Renal cortical epithelial cell (primary cell): ENCODE measurements at places on chromosomes 1 and 21.

DNA sequence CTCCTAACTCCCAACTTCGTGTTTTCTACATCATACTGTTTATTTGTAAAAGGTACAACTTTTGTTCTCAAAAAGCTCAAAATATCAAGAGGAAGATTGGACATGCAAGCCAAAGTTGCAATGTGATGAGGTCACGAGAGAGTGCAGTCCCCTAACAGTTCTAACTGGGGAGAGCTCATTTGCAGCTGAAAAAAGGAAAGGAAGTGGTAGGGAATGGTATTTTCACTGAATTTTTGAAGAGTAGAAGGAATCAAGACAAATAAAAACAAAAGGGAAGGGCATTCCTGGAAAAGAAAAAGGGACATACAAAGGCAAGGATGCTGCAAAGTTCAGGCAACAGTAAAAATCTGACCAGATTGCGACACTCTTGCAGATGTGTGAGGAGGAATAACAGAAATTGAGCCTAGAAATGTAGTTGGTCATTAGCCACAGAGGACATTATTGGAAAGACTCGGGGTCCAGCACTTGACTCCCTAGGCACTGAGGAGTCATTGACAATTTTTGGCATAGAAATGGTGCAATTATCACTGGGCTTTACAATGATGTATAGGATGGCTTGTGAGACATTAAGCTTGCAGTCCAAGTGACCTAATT lies 67.9 kb downstream of the TBX15 start:
- DNase-seq, result no peak

- peak; percentile 41 for DNase-seq
Observed at GRCh38 chr1:9443913-9444445, 95.3 kb upstream of the SLC25A33 start.

DNA sequence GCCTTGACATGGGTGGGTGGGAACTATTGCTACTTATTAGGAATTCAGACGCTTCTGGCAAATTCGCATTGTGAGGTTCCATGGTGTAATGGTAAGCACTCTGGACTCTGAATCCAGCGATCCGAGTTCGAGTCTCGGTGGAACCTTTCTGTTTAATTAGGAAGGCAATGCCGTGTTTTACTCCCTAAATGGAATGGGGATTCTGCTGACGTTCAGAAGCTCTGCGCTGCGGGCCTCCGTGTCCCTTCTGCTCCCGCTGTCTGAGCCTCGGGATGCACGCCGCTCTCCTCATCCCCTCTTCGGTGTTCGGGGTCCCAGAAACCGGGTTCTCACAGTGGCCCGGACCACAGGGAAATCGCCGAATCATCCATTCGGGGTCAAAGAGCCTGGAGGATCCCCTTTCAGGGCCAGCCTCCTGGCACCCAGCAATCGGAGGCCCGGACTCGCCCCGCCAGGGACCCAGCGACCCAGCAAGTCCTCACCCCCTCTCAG lies 280.3 kb downstream of the FAM72C start:
- DNase-seq, result peak; percentile 0

GRCh38 chr1:151978922-151979321 lies 14.7 kb downstream of the S100A10 start:
- no peak for DNase-seq

GRCh38 chr21:34200288-34200905 lies 127.0 kb downstream of the MRPS6 start:
- DNase-seq, result no peak

GRCh38 chr1:114428083-114428754 lies 82.8 kb downstream of the TRIM33 start:
- peak; percentile 13 for DNase-seq

DNA sequence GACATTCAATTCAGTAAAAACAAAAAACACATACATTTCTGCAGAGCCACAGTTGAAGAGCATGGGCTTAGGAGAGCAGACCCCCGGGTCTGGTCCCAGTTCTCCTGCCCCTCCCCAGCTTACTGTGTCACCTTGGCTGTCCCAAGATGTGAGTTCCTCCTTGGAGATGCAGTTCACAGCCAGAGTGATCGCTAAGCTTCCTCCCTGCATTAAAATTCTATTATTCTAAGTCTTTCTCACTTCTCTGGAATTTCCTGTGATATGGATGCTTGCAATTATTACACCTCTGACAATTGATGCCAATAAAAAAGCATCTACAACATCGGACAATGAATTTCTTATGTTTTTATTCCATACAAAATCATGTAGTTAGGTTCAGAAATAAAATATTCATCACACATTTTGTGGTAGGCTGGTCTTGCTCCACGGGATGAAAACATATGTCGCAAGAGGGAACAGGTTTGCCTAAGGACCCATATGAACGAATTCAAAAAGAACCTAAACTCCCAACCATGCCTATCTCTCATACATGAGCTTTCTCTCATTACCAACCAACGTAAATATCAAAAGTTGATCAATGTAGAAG lies 328.5 kb upstream of the RUNX1 start:
- DNase-seq, result no peak

DNA sequence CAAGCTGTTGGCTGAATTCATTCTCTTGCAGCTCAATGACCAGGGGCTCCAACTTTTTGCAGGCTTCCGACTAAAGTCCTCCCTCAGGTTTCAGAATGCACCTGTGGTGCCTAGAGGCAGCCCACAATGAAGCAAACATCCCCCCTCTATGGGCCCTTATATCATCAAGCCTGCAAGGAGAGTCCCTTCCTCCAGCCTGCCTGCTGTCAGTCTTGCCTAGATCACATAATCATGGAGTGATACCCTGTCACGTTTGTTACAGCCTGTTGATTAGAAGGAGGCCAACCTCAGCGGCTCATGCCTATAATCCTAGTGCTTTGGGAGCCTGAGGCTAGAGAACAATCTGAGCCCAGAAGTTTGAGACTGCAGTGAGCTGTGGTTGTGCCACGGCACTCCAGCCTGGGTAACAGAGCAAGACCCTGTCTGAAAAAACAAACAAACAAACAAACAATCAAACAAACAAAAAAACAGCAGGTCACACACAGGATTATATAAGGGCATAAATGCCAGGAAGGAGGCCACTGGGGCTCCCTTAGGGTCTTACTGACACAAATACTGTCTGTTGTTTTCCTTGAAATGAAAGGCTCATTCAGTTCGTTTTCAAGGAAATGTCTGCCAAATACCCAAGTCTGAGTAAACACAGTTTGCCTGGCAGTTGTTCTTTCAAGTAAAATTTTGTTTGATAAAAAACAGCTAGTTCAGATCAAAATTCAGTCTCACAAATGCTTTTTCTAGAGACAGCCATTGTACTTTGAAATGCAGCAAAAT lies 4.7 kb upstream of the SPRR3 start:
- no peak for DNase-seq

GRCh38 chr1:32888134-32888533 lies 1.8 kb downstream of the HPCA start:
- no peak for DNase-seq

DNA sequence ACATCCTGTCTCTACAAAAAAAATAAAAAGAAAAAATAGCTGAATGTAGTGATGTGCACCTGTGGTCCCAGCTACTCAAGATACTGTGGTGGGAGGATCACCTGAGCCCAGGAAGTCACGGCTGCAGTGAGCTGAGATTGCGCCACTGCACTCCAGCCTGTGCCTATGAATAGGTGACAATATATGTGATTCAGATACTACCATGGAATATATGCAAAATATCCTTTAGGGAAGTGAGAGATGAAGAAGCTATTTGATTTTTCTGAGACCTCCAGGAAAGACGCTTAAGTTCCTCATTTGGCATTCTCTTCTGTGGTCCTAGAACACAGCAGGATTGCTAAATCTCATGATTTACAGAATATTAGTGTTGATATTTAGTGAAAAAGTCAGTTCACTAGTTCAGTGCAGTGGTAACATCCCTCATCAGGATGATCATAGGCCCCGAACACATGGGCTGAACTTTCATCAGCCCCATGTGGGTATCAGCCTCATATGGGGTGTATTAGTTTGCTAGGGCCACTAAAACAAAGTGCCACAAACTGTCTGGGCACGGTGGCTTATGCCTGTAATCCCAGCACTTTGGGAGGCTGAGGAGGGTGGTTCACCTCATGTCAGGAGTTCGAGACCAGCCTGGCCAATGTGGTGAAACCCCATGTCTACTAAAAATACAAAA lies 6.0 kb upstream of the VASH2 start:
- DNase-seq, result no peak

DNA sequence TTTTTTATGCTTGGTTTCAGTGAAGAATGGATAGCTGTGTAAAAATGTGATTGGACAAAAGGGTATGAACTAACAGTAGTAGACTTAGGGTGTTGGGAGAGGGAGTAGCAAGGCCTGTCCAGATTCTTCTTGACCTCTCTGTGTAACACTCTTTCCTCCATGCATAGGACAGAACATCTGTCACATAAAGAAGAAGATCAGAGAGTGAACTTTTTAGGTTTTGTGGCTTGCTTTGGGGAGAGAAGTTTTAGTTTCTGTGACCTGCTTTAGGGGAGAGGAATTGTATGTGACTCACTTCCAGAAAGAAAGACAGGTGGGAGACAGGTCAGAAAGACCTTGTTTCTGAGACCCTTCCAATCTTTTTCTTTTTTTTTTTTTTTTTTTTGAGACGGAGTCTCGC lies 27.3 kb upstream of the LRRC52 start:
- no peak for DNase-seq

DNA sequence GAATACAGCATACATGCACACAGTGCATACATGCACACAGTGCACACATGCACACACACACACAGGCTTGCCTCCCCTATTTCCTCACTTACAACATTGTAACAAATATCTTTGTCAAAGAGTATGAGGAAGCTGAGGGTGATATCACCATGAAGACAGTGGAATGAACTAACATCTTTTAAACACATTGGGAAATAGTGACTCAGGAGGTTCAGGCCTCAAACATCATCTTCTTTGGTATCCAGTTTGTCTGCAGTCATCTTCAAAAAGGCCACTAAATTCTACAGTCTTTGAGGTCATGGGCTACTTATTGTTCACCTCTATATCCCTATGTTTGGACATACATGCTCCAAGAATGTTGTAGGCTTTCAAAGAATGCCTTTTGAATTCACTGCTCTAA lies 2.1 kb upstream of the LCE2B start:
- no peak for DNase-seq

DNA sequence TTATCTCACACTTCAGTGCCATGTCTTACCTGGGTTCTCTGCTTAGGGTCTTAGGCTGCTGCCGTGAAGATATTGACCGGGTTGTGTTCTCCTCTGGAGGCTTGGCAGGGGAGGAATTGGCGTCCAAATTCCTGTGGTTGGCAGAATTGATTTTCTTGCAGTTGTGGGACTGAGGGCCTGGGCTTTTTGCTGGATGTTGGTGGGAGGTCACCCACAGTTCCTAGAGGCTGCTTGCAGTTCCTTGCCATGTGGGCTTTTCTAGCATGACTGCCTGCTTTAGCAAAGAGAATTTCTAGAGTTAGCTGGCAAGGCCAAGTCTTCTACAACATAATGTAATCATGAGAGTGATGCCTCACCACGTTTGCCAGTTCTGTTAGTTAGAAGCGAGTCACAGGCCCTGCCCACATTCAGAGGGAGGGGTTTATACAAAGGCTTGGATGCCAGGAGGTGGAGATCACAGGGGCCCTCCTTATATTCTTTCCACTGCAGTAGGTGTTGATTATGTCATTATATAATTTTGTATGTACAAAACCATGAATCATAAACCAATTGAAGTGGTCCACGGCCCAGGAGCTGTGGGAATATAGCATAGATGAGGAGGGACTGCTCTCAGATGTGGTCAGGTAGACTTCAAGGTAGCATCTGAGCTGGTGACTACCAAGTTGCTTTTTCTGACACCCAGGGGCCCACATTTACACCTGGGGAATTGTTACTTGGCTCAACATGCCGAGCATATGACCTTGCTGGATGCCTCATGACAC lies 6.6 kb downstream of the UBL4B start:
- peak; percentile 40 for DNase-seq

GRCh38 chr1:98130408-98130807 lies 209.6 kb upstream of the DPYD start:
- no peak for DNase-seq

DNA sequence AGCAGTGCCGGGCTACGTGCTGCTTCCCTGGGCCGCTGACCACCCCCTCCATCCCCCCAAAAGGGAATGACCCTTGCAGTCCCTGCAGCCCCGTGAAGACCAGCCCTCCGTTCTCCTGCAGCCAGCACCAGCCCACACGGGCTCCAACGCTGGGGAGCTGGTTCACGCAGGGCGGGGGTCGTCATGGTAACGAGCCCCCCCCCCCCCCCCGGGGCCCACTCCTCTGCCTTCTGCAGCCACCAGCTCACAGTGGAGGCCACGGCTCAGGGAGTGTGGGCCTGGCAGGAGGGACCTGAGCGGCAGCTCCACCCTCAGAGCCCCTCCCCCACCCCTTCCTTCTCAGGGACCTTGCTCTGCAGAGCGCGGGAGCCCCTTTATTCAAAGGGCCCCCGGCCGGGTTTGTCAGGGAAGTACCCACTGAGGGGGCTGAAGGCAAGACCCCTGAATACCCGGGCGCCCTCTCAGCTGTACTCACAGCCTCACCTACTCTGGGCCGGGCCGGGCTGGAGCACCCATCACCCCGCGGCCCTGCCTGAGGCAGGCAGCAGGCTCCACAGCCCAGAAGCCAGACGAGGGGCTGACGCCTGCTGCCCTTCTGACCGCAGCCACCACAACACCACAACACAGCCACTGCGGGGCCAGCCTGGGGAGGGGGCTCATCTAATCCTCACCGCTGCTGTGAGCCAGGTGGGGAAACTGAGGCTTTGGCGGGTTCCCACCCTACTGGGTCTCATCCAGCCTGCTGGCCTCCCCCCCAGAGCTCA lies 12.6 kb downstream of the MEGF6 start:
- no peak for DNase-seq

DNA sequence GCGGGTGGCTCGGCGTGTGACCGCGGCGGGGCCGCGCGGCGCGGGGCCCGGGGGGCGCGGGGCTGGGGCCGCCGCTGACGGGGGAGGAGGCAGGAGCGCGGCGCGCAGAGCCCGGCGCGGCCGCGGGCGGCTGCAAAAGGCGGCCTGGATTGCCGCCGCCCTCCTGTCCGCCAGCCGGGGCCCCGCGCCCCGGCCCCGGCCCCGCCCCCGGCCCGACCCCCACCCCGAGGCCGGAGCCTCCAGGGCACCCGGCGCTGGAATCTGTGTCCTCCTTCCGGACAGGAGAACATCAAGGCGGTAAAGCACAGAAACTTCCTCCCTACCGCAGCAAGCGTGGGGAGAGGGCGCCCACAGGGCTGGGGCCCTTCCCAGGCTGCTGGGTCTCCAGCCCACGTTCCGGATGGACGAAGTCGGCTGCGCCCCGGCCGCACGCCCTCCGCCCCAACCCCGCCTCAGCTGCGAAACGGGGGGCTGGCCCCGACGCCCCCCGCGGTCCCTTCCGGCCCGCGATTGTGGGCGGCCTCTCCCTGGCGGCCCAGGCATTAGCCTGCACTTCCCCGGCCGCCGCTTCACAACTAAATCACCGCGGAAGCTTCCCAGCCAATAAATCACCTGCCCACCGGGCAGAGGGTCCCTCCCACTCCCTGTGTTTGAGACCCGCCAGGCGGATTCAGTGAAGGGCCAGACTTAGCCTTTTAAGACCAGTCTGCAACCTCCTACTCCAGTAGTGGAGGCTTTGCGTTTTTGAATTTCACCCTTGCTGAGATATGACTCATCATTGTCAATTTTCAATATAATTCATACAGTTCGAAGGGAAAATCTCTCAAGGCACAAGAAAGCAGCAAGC lies 106.0 kb downstream of the SLC45A1 start:
- DNase-seq, result peak; percentile 36
